ENCODE measurements at places on chromosomes 4 and X.

- DNase-seq = no peak
Measured at GRCh38 chr4:47562297-47562696, 77.2 kb downstream of the ATP10D start.

- DNase-seq = no peak
Measured at GRCh38 chr4:10673817-10674369, 10.7 kb downstream of the CLNK start.

- no peak for DNase-seq
Measured at GRCh38 chrX:136468391-136469103, 19.2 kb upstream of the BRS3 start.

GRCh38 chrX:9465380-9466123 lies 694 bp downstream of the TBL1X start:
- DNase-seq = no peak

- no peak for DNase-seq
Measured at GRCh38 chrX:23884427-23885024, 23.2 kb downstream of the APOO start.

- DNase-seq = no peak
Measured at GRCh38 chr4:41870035-41870434, 65.2 kb upstream of the TMEM33 start.

DNA sequence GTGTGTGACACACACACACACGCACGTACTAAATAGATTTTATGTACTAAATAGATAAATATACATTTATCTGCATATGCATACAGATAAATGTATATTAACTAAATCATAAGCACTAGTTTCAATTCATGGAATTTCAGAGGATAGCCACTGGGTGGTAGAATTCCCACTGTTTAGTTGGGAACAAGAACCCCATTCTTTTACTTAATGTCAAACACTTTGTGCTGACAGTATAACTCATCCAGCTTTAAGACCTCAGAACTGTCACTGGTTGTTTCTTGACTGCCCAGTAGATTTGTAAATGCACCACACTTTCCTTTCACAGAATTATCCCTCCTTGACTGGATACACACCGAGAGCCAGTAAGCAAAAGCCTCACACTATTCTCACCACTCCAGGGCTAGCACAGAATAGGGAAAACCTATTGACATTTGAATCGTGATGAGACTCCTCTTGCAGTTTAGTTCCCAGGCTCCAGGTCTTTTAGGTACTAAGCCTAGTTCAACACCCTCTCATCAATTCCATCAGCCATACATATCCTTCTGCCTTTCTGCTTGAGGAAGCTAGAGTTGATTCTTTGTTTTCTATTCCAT lies 32.4 kb downstream of the PPARGC1A start:
- no peak for DNase-seq

All from NCI-H446 treated with DMSO at 0.1 percent for 48 hours (cell line).